ENCODE measurements at places on chromosomes 7 and 10.

- H3K27ac ChIP-seq = no peak overlapping the region
- H3K36me3 ChIP-seq = peaks cover 4% of the 10 kb centered on the region
- no peaks in the 10 kb centered on the region for H3K27me3 ChIP-seq
- H3K4me3 ChIP-seq = no peak overlapping the region
Measured at GRCh38 chr7:70539205-70539604, 592.7 kb upstream of the GALNT17 start.

DNA sequence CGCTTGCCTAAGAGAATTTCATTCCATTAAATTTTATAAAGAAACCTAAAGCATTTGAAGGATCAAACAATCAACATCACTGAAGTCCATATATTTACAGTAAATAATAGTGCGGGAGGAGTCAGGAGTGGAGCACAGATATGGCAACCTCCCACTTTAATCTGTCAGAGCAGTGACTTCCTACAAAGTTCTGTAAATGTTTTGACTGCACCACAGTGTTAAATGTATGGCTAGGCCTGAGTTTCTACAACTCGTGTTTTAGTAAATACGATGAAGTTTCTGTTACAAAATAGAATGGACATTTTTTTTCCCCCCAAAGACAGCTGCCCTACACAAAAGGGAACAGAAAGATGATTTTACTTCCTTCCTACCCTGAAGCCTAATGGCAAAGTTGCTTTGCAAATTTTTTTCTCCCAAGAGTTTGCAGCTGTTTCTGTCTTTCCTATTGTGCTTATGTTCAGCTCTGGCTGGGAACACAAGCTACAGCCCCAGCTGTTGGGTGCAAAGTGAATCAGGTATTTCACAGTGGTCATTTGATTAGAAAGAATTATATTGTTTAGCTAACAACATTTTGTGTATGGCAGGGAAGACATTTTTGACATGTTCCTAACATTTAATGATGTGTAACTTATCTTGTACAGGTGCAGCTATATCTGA, 62.1 kb downstream of the MET start:
- no peak overlapping the region for H3K4me3 ChIP-seq
- peaks cover 27% of the 10 kb centered on the region for H3K36me3 ChIP-seq
- no peak for DNase-seq
- no peak overlapping the region for H3K27ac ChIP-seq

DNA sequence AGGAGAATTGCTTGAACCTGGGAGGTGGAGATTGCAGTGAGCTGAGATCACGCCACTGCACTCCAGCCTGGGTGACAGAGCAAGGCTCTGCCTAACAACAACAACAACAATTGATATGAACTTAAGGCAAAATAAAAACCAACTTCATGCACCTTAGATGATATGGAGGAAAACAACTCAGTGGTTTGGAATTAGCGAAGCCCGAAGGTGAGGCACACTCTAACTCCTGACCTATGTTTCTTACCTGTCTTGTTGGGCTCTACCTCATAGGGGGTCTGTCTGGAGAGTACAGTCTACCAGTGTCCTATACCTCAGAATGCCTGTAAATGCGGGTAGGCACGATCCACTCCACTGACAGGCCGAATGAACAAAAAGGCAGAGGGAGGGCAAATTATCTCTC, 24.3 kb upstream of the COBL start:
- no peaks in the 10 kb centered on the region for H3K4me1 ChIP-seq
- H3K36me3 ChIP-seq = no peaks in the 10 kb centered on the region
- H3K27ac ChIP-seq = no peak overlapping the region

- H3K36me3 ChIP-seq = peaks cover 11% of the 10 kb centered on the region
- H3K4me1 ChIP-seq = peaks cover 5% of the 10 kb centered on the region
- H3K27ac ChIP-seq = no peak overlapping the region
- H3K4me3 ChIP-seq = no peak overlapping the region
- H3K27me3 ChIP-seq = no peaks in the 10 kb centered on the region
Measured at GRCh38 chr10:63143987-63144386, 10.9 kb downstream of the NRBF2 start.

DNA sequence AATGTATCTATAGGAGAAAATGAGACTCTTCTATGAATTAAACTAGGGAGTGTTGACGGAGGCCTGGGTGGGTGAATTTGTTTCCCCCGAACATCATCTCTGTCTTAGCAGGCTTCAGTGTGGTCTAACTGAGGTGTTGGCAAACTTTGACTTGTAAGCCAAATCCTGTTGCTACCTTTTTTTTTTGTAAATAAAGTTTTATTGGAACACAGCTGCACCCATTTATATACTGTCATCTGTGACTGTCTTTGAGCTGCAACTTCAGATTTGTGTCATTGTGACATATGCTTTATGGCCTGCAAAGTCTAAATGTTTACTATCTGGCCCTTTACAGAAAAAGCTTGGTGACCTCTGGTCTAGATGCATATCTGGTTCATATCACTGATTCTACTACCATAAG, 455.9 kb downstream of the LRMDA start:
- DNase-seq = no peak
- no peak overlapping the region for H3K4me3 ChIP-seq
- peaks cover 31% of the 10 kb centered on the region for H3K27me3 ChIP-seq
- no peaks in the 10 kb centered on the region for H3K4me1 ChIP-seq
- no peak overlapping the region for H3K27ac ChIP-seq

DNA sequence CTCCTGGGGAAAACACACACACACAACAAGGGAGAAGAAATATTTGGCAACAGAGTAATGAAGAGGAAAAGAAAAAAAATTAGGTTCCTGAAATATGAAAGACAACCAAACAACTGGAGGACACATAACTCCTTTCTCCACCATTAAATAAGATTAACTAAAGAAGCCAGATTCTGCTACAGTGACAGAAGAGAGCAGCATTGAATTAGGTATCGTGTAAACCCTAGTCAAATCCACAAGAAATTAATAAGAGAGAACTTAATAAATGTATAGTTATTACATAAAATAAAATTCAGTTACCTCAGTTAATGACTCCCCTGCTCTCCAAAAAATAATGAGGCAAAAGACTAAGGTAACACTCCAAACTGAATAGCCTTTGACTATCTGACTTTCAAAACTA, 306.7 kb downstream of the CRPPA start:
- H3K36me3 ChIP-seq = peaks cover 14% of the 10 kb centered on the region
- no peaks in the 10 kb centered on the region for H3K4me1 ChIP-seq
- no peak overlapping the region for H3K27ac ChIP-seq
- no peak overlapping the region for H3K4me3 ChIP-seq
- H3K27me3 ChIP-seq = no peaks in the 10 kb centered on the region
- DNase-seq = no peak

DNA sequence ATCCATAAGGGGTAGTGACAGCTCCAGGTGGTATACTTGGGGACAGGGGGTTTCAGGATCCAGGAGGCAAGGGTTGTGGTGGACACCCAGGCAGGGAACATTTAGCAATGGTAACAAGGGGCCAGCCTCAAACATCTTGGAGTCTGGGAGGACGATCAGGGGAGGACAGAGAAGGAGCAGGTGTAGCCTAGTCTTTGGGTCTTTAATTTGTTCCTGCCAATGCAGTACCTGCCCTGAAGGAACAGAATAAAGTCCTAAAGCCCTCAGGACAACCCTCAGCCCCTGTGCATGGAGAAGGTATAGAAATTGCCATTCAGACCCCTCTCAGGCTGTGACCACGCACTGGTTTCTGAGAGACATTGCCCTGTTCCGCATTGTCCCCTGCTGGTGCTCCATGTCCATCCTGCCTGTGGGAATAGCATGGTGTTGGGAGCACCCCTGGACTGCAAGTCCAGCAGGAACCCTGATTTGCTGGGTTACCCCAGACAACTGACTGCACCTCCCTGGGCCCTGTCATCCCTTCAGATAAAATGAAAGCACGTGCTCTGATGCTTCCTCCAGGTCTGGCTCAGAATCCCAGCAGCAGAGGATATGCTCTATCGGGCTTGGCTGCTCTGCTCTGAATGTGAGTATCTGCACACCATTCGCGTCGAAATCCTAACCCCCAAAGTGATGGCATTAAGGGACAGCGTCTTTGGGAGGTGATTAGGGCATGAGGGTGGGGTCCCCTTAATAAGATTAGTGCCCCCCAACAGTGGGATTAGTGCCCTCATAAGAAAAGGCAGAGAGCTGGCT, 24.2 kb downstream of the DDC start:
- no peaks in the 10 kb centered on the region for H3K36me3 ChIP-seq
- DNase-seq = no peak
- peaks cover 10% of the 10 kb centered on the region for H3K27me3 ChIP-seq
- no peaks in the 10 kb centered on the region for H3K4me1 ChIP-seq
- no peak overlapping the region for H3K4me3 ChIP-seq

- H3K36me3 ChIP-seq = no peaks in the 10 kb centered on the region
- no peaks in the 10 kb centered on the region for H3K4me1 ChIP-seq
- DNase-seq = no peak
- H3K27ac ChIP-seq = no peak overlapping the region
- H3K4me3 ChIP-seq = no peak overlapping the region
Measured at GRCh38 chr7:71723859-71724258, 591.9 kb downstream of the GALNT17 start.

- H3K36me3 ChIP-seq = peaks cover 6% of the 10 kb centered on the region
- H3K27me3 ChIP-seq = no peaks in the 10 kb centered on the region
- H3K4me3 ChIP-seq = no peak overlapping the region
- no peak overlapping the region for H3K27ac ChIP-seq
Measured at GRCh38 chr10:27680691-27681605, 64.7 kb downstream of the MKX start.

- no peak for DNase-seq
- H3K27me3 ChIP-seq = peaks cover 7% of the 10 kb centered on the region
- H3K4me1 ChIP-seq = peaks cover 6% of the 10 kb centered on the region
Measured at GRCh38 chr10:69419096-69419743, 2.5 kb upstream of the TACR2 start.

DNA sequence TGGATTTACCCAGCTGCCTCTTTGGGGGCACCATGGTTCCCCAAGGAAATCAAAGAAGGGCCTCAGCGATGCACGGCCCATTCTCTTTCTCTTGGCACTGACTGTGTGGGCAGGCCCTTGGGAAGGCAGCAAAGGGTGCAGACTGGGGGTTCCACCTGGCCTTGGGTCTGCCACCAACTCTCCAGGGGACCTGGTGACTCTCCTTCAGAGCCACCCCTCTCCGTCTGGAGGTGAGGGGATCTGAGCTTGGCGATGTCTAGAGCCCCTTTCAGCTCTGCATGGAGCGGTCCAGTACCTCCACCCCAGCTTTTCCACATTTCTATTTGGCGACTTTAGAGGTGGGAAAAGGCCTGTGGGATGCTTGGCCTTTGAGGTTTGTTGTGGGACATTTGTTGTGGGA, 69.1 kb downstream of the C10orf120 start:
- H3K36me3 ChIP-seq = no peaks in the 10 kb centered on the region
- no peak for DNase-seq
- H3K4me1 ChIP-seq = no peaks in the 10 kb centered on the region
- no peak overlapping the region for H3K27ac ChIP-seq
- H3K27me3 ChIP-seq = peaks cover 23% of the 10 kb centered on the region
- no peak overlapping the region for H3K4me3 ChIP-seq

DNA sequence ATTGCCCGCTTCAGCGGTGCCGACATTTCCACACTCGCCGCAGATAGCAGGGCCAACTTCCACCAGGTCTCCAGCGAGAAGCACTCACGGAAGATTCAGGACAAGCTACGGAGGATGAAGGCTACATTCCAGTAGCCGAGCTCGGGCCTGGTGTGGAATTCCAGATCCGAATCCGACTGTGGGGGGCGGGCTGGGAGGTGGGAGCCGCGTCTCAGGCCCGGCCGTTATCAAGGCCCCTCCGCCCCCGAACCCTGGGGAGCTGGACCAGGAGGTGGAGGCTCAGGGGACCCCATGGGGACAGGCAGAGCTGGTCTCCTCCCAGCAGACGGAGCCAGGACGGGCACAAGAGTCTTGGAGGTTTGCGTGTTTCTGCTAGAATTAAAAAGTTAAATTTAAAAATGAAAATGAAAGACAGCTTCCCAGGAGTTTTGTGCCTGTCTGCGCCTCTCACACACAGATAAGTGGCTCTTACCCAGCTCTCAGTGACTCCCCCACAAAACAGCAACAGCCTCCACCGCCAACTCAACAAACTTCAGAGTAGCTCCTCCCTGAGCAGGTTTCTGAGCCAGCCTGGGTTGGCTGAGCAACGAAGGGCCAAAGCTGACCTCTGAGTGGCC, 5.2 kb upstream of the UTF1 start:
- H3K36me3 ChIP-seq = no peaks in the 10 kb centered on the region
- no peak overlapping the region for H3K4me3 ChIP-seq
- H3K4me1 ChIP-seq = peaks cover 8% of the 10 kb centered on the region
- peaks cover 34% of the 10 kb centered on the region for H3K27me3 ChIP-seq

Measured in osteocyte (in vitro differentiated cells).